CD4-positive, alpha-beta T cell treated with Interferon gamma for 1 hour (primary cell): ENCODE measurements at places on chromosomes 11 and 22.
A peak's percentile ranks its signal among the peaks of the same experiment; 100 is the strongest.

DNA sequence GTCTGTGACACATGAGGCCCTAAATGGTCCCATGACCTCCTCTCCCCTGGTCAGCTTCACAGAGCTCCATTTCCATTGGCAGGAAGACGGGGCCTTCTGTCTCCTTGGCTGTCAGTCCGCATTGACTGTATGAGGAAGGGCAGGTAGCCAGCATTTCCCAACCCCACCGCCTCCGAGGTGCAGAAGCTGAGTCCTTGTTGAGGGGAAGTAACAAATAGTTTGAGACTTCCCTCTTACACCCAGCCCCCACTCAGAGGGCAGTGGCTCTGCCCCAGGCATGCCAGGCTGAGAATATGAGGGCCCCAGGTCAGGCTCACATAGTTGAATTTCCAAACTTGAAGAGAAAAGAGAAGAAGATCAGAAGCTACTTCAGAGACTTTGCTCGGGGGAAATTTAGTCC is 611.1 kb downstream of the BRD1 start:
- DNase-seq: no peak

GRCh38 chr22:45688600-45689080 is 17.0 kb downstream of the ATXN10 start:
- DNase-seq: no peak

DNA sequence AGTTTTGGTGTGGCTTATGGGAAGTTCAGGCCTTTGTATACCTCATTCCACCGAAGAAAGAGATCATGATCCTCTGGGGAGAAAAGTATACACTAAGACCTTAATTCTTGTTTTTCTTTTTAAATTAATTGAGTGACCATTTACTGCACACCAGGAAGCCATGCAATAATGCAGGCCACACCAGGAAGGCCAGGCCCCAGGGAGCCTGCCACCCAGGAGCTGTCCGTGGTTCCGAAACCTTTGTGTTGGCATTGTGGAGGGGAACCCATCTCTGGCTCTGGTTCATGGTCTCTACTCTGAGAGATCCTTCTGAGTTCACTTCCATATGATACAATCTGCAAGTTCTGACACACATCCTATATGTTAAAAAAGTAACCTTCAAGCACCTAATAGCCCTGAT is 291.8 kb downstream of the MIAT start:
- DNase-seq: no peak

DNA sequence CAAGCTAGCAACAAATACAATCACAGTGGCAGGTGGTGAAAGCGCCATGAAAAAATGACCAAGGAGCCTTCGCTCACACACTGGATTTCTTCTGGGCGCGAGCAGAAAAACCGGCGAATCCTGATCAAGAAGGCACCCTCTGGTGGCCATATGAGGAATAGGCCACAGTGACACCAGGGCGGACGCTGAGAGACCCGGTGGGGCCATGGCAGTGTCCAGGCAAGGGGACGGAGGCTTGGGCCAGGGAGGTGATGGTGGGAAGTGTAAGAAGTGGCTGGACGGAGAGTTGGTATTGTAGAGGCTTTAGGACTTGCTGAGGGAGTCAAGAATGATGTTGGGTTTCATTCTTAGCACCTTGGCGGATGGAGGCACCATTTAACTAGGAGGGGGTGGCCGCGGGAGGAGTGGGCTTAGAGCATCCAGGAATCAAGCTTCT is 16.9 kb upstream of the RAC2 start:
- DNase-seq: peak; percentile 66

DNA sequence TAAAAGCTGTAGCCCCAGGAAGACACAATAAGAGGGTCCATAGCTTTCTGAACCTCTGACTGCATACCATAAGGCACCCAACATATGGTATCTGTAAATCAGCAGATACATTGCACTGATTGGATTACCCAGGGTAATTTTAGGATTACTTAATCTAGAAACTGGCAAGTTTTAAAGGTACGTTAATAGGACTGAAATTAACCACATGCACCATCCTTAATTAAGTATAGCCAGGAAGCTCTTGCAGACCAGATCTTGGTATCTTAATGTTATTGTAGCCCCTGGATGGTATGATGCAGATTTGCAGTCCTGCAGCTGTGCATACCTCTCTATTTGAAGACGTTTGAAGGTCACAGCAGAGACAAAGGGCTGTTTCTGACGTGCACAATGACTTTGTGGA is 72.8 kb downstream of the ARHGAP42 start:
- no peak for DNase-seq

DNA sequence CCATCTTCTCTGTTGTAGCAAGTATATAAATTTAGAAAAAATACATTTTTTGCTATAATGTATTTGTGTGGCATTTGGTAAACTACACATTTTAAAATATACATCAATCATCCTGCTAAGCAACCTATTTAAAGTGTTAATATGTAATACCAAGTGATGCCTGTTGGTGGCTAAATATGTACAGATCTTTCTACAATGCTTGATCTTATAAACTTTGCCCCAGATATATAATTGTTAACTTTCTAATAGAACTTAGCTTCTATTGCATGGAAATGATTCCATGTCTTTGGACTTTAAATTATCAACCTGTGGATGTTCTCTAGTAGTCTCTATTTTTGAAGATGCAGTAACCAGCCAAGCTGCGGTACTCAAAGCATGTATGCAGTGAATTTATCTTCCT is 1260.4 kb upstream of the RAG2 start:
- no peak for DNase-seq

- DNase-seq: no peak
Observed at GRCh38 chr11:30365793-30366517, 43.1 kb downstream of the ARL14EP start.

DNA sequence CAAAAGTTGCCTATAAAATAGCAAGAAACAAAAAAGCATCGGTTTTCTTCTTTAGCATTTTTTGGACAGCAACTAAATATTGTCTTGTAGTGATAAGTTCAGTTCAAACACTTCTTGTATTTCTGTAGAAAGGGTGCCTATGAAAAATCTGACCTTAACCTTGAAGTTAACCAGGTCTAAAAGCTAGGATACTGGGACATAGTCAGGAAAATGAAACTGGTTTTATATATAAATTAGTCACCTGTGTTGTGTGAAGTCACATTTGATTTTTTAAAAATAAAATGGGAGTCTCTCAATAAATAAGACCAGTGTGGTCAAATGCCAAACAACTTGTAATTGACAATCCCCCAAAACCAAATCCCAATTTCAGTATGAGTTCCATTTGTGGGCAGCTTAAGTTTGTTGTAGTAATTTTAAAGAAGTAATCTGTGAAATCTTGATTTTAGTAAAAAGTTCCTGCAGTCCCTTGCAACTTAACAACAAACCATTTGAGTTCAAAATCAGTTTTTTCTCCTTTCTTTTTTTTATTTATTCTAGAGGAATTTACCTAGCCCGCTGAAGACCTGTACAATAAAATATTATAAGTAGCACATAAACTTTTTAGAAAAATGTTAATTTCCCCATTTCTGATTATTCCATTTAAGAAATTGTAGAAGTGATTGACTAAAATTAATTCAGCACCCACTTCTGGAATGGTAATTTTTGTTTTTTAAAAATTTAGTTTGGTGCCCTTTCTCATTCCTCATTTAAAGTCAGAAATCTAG is 84.5 kb upstream of the PPARA start:
- DNase-seq: no peak

- no peak for DNase-seq
Observed at GRCh38 chr11:72120930-72121329, 8.4 kb upstream of the ANAPC15 start.

GRCh38 chr11:116544721-116545120 is 228.1 kb downstream of the BUD13 start:
- DNase-seq: no peak

- DNase-seq: no peak
Observed at GRCh38 chr11:66489636-66490035, 9.4 kb downstream of the DPP3 start.

- DNase-seq: no peak
Observed at GRCh38 chr22:48103126-48103875, 1340.9 kb downstream of the TBC1D22A start.

GRCh38 chr11:124758355-124759265 is 3.5 kb downstream of the ESAM start:
- DNase-seq: peak; percentile 73

- DNase-seq: no peak
Observed at GRCh38 chr11:47961383-47961782, 19.0 kb upstream of the PTPRJ start.

- DNase-seq: no peak
Observed at GRCh38 chr11:88167853-88168252, 7.4 kb downstream of the RAB38 start.

- DNase-seq: no peak
Observed at GRCh38 chr22:22934543-22935055, 47.0 kb downstream of the IGLL5 start.

DNA sequence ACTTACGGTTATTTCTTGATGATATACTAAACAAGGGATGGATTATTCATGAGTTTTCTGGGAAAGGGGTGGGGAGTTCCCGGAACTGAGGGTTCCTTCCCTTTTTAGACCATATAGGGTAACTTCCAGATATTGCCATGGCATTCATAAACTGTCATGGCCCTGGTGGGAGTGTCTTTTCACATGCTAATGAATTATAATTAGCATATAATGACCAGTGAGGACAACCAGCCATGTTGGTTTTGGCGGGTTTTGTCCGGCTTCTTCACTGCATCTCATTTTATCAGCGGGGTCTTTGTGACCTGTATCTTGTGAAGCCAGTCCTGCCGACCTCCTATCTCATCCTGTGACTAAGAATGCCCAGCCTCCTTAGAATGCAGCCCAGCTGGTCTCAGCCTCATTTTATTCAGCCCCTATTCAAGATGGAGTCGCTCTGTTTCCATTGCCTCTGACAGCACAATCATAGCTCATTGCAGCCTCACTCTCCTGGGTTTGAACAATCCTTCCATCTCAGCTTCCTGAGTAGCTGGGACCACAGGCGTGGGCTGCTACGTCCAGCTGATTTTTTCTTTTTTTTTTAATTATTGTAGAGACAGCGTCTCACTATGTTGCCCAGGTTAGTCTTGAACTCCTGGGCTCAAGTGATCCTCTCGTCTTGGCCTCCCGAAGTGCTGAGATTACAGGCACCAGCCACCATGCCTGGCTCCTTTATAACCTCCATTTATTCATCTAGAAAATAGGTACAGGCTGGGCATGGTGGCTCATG is 52.6 kb upstream of the EMID1 start:
- peak; percentile 60 for DNase-seq

DNA sequence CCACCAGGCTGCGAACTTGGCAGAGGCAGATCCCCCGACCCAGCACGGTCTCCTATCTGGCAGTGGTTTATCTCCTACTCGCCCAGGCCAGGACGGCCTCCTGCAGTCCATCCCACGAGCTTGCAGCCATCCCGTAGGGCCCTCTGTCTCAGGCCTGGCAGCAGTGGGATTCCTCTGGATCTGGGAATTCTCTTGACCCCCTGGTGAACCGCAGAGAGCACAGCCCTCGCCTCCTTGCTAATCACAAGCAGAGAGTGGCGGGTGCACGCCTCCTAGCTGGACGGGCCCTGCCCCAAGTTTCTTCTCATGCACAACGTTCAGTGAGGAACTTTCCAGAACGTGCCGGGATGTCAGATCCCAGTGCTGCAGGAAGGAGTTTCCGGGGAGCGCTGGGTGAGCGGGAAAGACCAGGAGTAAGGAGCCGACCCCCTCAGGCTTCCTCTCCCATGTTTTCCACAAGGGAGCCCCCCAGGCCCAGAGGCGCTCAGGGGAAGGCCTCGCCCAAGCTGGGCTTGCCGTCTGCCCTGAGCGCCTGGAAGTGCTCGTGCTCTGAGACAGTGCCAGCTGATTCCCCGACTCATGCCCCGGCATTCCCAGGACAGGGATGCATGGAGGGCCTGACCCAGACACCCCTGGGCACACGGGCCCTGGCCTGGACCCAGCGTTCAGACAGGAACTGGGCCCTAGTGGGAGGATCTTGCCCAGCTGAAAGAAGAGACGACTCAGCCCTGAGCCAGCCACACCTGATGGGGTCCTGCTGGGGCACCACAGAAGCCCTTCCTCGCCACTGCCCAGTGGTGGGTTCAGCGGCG is 24.6 kb downstream of the IGF2 start:
- no peak for DNase-seq

DNA sequence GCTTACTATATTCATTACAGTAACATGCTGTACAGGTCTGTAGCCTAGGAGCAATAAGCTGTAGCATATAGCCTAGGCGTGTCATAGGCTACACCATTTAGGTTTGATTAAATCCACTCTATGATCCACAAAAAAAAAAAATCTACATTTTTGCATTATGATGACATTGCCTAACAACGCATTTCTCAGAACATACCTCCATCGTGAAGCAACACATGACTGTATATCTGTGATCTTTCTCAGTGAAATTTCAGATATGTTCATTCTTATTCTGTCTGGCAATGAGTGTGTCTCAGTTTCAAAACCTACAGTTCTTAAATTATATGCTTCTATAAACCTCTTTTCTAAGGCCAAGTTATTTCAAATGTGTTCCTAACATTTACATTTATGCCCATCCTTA is 140.3 kb downstream of the CADM1 start:
- no peak for DNase-seq
